ENCODE measurements at places on chromosomes 2 and 18. TPM values are rescaled to one million over a fixed set of nuclear protein-coding genes. Genes with fewer than 3 reads are reported as not detected.

TMEM178A gene
- 0.92 TPM for total RNA-seq

EPB41L3 gene
- total RNA-seq: 3.6 TPM

PPP4R1 gene
- total RNA-seq: 97.7 TPM

KIF5C gene
- 0.37 TPM for total RNA-seq

SERPINB2 gene
- 4.8 TPM for total RNA-seq

FOXD4L1 gene
- total RNA-seq: 0.30 TPM

GBX2 gene
- total RNA-seq: not detected

GCKR gene
- 0.51 TPM for total RNA-seq

RAMP1 gene
- 0.23 TPM for total RNA-seq

REG3A gene
- not detected for total RNA-seq

ACSL3 gene
- total RNA-seq: 172 TPM

VAMP8 gene
- 0.23 TPM for total RNA-seq

FLACC1 gene
- total RNA-seq: 0.89 TPM

CRYBA2 gene
- total RNA-seq: not detected

CFAP210 gene
- not detected for total RNA-seq

RAB17 gene
- total RNA-seq: 0.60 TPM

SERPINB4 gene
- 0.09 TPM for total RNA-seq

MARCHF4 gene
- total RNA-seq: 10.8 TPM

VIT gene
- 0.30 TPM for total RNA-seq

CD302 gene
- 2.4 TPM for total RNA-seq

CEP68 gene
- total RNA-seq: 3.5 TPM

CFAP221 gene
- total RNA-seq: not detected

RESP18 gene
- not detected for total RNA-seq

NETO1 gene
- total RNA-seq: 0.74 TPM

ALPP gene
- not detected for total RNA-seq

ABCG8 gene
- not detected for total RNA-seq

PTMA gene
- 665 TPM for total RNA-seq

REG3G gene
- total RNA-seq: not detected

DUSP2 gene
- 4.2 TPM for total RNA-seq

XIRP2 gene
- total RNA-seq: under 0.01 TPM

ARHGEF4 gene
- total RNA-seq: 7.4 TPM

DNAJC5G gene
- total RNA-seq: not detected

SPC25 gene
- 3.6 TPM for total RNA-seq

PSTPIP2 gene
- 16.7 TPM for total RNA-seq

LHCGR gene
- not detected for total RNA-seq

AGAP1 gene
- 11.3 TPM for total RNA-seq

SFT2D3 gene
- total RNA-seq: 5.3 TPM
